Prostate gland (tissue), 2 donors: ENCODE measurements at places on chromosomes 6 and 20.

DNA sequence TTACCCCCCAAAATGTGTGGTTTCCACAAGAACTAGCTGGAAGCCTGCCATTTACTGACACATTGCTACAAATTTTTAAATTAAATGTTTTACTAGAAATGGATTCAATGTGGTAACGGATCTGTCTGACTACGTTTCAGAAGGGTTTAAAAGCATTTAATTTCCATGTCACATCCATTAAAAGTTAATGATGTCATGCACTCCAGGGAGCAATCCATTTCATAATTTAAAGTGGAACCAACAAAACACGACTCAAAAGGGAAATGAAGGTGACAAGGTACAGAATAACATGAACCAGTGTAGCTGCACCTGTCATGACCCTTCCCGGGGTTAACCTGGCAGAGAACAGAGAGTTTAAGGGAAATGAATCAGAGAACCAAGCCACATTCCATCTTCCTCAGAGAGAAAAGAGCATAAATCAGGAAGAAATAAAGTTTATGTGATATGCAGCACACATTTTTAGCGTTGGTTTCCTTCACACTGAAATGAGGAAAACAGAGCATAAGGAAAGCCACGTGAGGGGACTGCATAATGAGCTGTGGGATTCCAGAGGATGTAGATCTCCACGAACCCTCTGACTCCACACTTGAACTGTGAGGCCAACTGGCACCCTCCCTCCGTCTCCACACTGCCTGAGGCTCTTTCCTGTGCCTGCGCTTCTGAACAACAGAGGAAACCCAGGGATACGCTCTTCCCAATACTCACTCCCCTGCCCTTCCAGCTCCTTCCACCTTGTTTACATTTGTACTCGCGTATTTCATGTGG lies 170.3 kb upstream of the AHI1 start:
- no peak overlapping the region for H3K27ac ChIP-seq
- DNase-seq: peak; percentile 8
- no peaks in the 10 kb centered on the region for H3K4me1 ChIP-seq
- H3K4me3 ChIP-seq: no peak overlapping the region
- H3K27me3 ChIP-seq: no peaks in the 10 kb centered on the region

DNA sequence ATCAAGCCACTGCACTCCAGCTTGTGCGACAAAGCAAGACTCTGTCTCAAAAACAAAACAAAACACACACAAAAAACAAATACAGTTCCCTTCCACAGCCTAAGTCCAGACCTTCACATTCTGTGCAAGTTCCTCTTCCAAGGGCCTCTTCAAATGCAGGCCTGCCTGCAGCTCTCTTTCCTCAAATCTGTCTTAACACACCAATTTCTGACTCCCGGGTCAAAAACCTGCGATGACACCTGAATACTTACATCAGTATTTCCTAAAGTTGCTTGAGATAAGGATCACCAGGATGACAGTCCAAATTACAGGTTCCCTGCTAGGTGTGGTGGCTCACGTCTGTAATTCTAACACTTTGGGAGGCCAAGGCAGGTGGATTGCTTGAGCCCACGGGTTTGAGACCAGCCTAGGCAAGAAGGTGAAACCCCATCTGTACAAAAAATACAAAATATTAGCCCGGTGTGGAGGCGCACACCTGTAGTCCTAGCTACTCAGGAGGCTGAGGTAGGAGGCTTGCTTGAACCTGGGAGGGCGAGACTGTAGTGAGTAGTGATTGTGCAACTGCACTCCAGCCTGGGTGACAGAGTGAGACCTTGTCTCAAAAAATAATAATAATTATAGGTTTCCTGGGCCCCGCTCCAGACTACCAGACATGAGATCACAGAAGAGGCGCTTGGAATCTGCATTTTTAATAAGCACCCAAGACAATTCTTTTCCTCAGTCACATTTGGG lies 8.8 kb upstream of the PARD6B start:
- H3K4me1 ChIP-seq: no peaks in the 10 kb centered on the region
- H3K27ac ChIP-seq: peak overlapping the region; percentile 49
- H3K4me3 ChIP-seq: no peak overlapping the region
- no peaks in the 10 kb centered on the region for H3K27me3 ChIP-seq
- no peak for DNase-seq

- no peak overlapping the region for H3K4me3 ChIP-seq
- H3K4me1 ChIP-seq: no peaks in the 10 kb centered on the region
- H3K36me3 ChIP-seq: no peaks in the 10 kb centered on the region
- no peak overlapping the region for H3K27ac ChIP-seq
- DNase-seq: no peak
- no peaks in the 10 kb centered on the region for H3K27me3 ChIP-seq
Observed at GRCh38 chr6:168216751-168217191, 102.8 kb downstream of the DACT2 start.

- peak; percentile 36 for DNase-seq
- peaks cover 2% of the 10 kb centered on the region for H3K4me1 ChIP-seq
- H3K27me3 ChIP-seq: no peaks in the 10 kb centered on the region
- H3K36me3 ChIP-seq: no peaks in the 10 kb centered on the region
- no peak overlapping the region for H3K4me3 ChIP-seq
- H3K27ac ChIP-seq: no peak overlapping the region
Observed at GRCh38 chr20:34300256-34300806, 2.8 kb downstream of the AHCY start.

GRCh38 chr6:81875782-81876293 lies 123.4 kb upstream of the TENT5A start:
- H3K4me3 ChIP-seq: no peak overlapping the region
- no peak overlapping the region for H3K27ac ChIP-seq
- no peaks in the 10 kb centered on the region for H3K27me3 ChIP-seq

GRCh38 chr20:44442298-44443070 lies 33.2 kb upstream of the TTPAL start:
- no peaks in the 10 kb centered on the region for H3K27me3 ChIP-seq
- H3K4me3 ChIP-seq: no peak overlapping the region
- no peaks in the 10 kb centered on the region for H3K36me3 ChIP-seq
- no peaks in the 10 kb centered on the region for H3K4me1 ChIP-seq
- no peak for DNase-seq
- H3K27ac ChIP-seq: no peak overlapping the region

GRCh38 chr6:147868427-147869190 lies 360.1 kb downstream of the SAMD5 start:
- H3K27ac ChIP-seq: no peak overlapping the region
- no peak overlapping the region for H3K4me3 ChIP-seq
- no peaks in the 10 kb centered on the region for H3K36me3 ChIP-seq
- no peaks in the 10 kb centered on the region for H3K4me1 ChIP-seq

DNA sequence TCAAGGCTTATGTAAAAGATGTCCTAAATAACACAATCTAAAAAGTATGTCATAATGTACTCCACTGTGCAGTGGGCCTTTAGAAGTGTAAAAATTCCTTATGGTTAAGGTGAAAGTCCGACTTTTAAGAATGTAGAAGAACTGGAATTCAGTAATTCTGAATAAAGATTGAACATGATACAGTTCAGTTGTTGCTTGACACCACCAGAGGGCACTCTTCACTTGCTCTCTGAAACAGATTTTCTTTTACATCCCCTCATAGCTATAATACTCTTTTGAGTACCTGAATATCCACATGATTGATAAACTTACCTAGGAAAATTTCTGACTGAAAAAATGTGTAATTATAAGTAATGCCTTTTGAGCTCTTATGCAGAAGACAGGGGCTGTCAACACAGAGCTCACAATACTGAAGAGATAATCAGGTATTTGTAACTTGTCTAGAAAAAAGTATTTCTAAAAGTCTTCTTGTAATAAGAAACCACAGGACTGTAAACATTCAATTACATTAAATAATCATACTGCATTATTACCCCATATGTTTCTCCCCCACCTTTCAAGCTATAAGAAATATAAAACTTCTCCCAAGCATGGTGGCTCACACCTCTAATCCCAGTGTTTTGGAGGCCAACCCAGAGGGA lies 92.1 kb downstream of the POPDC3 start:
- peak; percentile 62 for DNase-seq
- H3K4me1 ChIP-seq: no peaks in the 10 kb centered on the region
- no peaks in the 10 kb centered on the region for H3K27me3 ChIP-seq
- H3K4me3 ChIP-seq: no peak overlapping the region
- no peak overlapping the region for H3K27ac ChIP-seq

DNA sequence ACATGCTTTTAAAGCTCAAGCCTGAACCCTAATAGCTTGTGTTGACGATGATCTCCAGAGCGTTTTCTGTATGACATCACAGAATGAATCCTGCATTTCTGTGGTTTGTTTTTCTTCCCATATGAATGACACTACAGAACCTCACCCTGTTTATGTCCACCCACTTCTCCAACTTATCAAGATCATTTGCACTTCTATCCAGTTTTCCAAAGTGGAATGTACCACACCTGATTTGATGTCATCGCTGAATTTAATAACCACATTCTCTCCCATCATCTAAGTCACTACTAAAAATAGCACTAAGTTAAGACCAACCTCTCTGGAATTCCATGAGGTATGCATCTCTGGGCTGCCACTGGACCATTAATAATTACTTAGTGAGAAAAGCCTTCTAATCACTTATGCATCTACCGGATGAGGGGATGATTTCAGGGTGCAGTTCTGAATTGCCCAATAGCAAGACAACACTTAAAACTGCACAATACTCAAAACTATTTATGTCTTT lies 33.3 kb upstream of the CITED2 start:
- no peaks in the 10 kb centered on the region for H3K27me3 ChIP-seq
- no peak overlapping the region for H3K4me3 ChIP-seq
- DNase-seq: no peak
- peaks cover 4% of the 10 kb centered on the region for H3K4me1 ChIP-seq
- no peaks in the 10 kb centered on the region for H3K36me3 ChIP-seq
